Lung microvascular endothelial cell (primary cell): ENCODE measurements at places on chromosomes 1 and 21.
A peak's percentile ranks its signal among the peaks of the same experiment; 100 is the strongest.

DNA sequence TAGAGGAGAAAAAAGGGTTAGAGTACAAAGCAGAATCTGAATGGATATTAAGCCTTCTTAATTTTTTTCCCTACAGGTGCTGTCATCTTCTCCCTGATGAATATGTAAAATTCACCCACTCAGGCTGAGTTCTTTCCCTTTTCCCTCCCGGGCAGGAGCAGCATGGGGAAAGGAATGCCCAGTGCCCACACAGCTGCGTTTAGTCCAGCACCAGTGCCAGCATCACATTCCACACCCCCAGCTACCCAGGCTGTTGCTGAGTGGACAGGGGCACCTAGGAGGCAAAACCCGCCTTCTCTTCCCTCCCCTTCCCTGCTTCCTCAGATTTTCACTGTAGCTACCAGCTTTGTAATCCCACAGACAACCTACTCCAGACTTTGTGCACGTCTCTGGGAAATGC, 3.4 kb upstream of the CADM3 start:
- no peak for DNase-seq

DNA sequence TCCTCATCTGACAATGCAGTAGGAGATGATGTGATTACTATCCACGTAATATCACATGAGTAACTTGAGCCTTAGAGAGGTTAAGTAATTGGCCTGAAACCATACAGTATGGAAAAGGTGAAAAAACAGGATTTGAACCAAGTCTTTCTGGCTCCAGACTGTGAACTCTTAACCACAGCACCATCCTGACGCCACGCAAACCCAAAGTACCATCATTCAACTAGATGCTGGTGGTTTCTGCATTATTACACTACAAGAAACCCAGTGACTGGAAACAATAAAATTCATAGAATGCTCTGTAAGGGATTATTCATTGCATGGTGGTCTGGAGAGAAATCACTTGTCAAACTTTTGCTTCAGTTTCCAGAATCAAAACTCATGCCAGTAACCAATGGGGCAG, 90.7 kb downstream of the MAB21L3 start:
- no peak for DNase-seq

DNA sequence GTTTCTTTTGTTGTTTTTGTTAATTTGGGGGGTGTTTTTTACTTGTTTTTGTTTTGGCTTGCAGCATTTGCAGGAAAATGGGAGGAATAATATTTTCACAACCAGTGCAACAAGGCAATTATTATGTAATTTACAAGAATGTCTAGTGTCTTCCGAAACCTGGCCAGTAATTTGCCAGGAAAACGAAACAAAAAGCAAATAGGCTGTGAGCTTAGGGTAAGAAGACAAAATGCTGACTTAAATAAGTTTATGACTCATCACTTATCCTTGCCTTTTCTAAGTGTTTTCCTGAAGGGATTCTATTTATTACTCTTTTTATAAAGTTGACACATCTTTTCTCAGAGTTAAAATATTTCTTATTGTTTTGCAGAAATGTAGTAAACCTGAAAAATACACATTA, 49.8 kb downstream of the KCNT2 start:
- peak; percentile 84 for DNase-seq

GRCh38 chr1:64212031-64212430, 8.6 kb downstream of the UBE2U start:
- no peak for DNase-seq

DNA sequence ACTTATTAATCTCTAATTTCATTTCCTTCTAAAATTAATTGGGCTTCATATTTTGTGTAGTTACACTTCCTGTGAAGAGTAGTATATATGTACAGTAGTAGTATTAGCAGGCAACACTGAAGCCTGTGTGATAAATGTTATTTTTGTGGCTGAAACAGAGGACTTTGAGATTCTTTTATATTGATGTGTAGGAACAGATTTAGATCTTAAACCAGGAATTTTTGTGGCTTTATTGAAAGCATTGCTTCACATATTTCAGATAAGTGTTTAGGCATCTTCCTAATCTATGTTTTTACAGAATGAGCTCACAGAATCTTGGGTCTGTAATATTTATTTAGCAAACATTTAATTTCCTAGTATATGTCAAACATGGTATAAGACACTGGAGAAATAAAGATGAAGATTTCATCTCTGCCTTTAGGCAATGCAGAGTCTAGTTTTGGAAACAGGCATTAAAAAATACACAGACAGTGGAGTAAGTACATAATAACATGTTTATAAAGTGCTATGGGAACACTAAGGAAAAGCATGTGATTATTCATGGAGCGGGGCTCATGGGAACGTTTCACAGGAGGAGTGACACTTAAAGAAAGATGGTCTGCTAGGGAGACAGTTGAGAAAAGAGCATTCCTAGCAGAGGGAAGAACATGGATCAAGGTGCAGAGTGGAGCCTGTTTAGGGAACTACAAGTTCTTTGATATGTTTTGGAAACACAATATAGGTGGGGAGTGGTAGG, 52.7 kb downstream of the MIGA1 start:
- peak; percentile 59 for DNase-seq

GRCh38 chr1:241485145-241485544, 34.4 kb downstream of the FH start:
- DNase-seq: no peak

DNA sequence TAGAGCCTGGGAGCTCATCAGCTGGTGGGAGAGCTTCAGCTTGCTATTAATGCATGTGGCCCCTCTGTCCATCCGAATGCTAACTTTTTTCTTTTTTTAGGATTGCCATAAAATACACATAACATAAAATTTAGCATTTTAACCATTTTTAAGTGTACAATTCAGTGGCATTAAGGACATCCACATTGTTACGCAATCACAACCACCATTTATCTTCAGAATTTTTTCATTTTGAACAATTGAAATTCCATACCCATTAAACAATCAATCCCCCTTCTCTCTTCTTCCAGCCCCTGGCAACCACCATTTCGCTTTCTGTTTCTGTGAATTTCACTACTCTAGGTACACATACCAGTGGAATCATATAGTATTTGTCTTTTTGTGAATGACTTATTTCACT, 4.9 kb upstream of the KCNK1 start:
- no peak for DNase-seq

- DNase-seq: no peak
Observed at GRCh38 chr1:17130138-17130635, 10.9 kb upstream of the PADI2 start.

GRCh38 chr1:22773981-22774832, 63.6 kb downstream of the EPHB2 start:
- DNase-seq: no peak

DNA sequence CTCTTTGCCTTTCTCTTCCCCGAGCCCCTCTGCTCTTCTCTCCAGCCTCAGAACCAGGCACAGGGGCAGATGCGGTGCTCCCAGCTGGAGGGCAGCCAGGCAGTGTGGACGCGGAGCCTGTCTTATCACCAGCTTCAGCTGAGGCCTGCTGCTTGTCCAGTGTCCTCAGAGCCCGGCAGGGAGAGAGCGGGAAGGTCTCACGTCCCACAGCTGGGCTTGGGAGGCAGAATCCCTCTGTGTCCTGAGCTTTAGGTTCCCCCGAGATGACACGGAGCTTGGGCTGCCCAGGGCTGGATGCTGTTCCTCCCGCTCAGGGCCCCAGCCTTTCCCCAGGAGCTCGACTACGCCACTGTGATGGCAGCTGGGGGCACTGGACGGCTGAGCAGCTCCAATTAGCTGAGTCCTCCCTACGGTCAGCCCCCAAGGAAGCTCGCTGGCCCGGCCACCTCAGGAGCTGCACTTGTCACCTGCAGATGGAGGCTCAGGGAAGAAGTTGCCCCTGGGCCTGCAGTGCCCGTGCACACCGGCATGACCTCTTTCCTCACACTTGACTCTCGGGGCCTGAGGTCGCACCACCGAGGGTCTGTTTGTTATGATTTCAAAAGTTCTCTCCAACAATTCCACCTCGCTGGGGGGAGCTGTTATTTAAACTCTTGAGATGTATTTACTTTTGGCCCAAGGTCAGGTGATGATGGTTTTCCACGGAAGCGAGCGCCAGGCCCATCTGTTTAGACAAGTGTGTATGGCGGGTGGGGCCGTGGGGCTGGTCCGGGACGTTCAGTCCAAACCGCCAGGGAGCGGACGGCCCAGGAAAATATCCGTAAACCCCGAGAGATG, 127.3 kb downstream of the SIK1 start:
- no peak for DNase-seq

GRCh38 chr1:248858096-248858890, 592 bp downstream of the ZNF692 start:
- DNase-seq: peak; percentile 51

GRCh38 chr1:104921525-104921924, 1171.8 kb downstream of the AMY1C start:
- DNase-seq: no peak

DNA sequence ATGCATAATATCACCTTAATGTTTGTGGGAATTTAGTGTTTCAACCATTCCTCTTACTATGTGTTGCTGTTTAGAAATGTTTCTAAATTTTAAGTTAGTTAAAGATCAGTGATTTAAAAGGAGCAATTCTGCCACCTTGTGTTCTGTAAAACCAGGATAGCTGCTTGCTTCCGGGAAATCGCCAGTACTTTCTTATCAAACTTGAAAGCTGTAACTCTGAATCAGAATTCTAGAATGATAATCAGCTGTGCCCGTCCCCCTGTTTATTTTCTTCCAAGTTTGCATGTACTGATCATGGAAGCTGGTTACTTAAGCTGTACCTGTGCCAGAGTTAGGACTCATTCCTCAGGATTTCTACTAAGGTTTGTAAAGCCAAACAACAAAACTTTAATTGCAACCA, 656.4 kb downstream of the LTN1 start:
- peak; percentile 71 for DNase-seq

GRCh38 chr1:204258213-204259115, 44.7 kb upstream of the GOLT1A start:
- DNase-seq: peak; percentile 75

GRCh38 chr21:46266946-46267345, 18.5 kb downstream of the MCM3AP start:
- no peak for DNase-seq

DNA sequence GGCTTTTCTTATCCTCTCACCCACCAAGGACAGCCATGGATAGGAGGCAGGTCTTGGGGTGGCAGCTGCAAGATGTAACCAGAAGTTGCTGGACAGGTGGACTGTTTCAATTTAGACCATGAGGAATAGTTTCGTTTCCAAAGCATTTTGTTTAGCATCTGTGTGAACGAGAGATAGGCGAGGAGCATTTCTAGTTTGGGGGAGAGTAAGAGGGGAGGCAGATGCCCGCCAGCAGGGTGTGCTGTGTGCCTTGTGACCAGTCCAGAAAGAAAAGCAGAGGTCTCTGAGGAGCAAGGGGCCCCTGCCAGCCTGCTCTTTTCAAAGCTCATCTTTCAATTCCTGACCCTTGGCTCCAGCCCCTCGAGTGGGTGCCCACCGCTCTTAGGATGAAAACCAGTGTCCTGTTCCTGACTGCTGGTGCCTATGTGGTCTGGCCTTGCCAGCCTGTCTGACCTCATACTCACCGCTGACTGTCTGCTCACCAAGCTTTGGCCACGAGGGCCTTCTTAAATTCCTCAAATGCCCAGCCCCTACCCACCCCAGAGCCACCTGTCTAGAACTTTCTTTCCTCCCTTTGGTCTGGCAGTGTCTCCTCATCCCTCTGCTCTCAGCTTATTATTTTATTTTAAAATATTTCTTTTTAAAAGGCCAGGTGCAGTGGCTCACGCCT, 8.5 kb downstream of the SERINC2 start:
- no peak for DNase-seq

- DNase-seq: no peak
Observed at GRCh38 chr1:109759513-109760334, 4.0 kb downstream of the EPS8L3 start.

- DNase-seq: no peak
Observed at GRCh38 chr21:45528981-45529784, 13.1 kb downstream of the SLC19A1 start.

DNA sequence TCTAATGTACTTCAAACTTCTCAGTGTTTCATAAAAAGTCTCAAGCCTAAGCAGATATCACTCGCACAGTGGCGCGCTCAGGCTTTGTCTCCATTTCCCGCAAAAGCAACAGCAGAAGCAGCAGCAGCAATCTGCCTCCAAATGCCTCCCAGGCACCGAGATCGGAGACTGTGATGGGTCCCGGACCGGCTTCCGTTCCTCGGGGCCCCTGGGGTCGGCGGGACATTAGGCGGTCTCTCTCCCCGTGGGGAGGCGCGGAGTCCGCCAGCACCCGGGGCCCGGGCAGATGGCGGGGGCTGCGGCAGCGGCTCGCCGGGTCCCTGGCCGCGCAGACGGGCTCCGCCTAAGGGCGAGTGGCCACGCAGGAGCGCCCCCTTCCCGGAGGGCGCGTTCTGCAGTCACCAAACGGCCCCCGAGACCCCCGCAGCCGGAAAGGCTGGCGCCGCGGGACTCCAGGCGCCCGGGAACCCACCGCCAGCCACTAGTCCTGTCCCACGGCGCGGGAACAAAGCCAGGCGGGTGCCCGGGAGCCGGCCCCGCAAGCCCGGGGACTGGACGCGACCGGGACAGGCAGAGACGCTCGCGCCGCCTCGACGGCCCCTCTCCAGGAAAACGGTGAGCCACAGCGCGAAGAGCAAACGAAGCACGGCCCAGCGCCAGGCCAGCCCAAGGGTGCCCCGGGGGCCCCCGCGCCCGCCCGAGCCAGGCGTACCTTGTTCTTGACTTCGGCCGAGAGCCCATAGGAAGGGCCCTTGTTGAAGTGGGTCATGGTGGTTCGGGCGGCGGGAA, 590 bp downstream of the CNN3 start:
- peak; percentile 72 for DNase-seq

DNA sequence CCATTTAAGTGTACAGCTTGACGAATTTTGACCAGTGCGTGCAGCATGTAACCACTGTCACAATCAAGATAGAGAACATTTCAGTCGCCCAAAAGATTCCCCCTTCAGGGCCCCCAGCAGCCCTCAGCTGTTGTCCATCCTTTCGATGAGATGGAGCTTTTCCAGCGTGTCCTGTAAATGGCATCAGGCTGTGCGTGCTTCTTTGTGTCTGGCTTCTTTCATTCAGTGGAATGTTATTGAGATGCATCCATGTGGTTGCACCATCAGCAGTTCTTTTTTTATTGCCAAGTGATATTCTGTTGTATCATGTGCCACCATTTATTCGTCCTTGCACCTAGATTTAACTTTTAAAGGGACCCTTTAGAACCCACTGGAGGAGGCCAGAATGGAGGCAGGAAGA, 21.9 kb downstream of the UBE2Q1 start:
- DNase-seq: no peak
